ENCODE measurements at places on chromosomes 3 and 15. TPM values are rescaled to one million over a fixed set of nuclear protein-coding genes. Genes with fewer than 3 reads are reported as not detected.

- peaks cover 2% of the 10 kb centered on the region for H3K36me3 ChIP-seq
- no peak overlapping the region for H3K27ac ChIP-seq
Measured at GRCh38 chr3:124275412-124275811, 283.5 kb upstream of the ROPN1 start.

DNA sequence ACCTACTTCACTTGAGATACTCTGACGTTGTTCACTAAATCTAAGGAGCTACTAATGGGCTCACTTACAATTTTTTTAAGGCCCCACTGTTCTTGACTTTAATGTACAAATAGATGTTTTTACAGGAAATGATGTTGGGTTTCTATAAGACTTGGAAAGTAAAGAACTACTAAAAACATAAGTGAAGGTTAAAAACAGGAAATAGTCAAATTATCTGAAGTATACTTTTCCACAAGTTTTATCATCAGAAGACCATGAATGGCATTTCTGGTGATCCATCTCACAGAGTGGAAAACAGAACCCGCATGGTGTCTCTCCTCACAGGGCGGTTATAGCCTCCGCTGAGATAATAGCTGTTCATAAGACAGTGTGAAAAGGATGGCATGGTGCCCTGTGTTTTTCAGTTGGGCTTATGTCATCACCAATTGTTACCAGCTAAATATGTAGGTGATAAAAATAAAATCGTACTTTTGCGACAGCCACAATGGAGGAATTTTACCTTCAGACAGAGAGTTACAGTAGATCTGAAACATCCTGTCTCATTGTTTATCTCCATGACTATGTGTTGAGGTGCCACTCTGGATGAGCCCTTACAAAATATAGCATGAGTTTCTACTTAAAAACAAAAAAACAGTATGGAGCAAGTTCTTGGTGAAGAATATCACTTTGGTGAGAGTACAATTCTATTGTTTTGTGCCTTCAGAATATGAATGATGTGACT, 462.4 kb downstream of the RAP2B start:
- H3K4me1 ChIP-seq: peaks cover 4% of the 10 kb centered on the region
- H3K27me3 ChIP-seq: no peaks in the 10 kb centered on the region
- no peak overlapping the region for H3K4me3 ChIP-seq
- no peak overlapping the region for H3K27ac ChIP-seq
- no peaks in the 10 kb centered on the region for H3K36me3 ChIP-seq
- no peak for DNase-seq

- no peak overlapping the region for H3K27ac ChIP-seq
- no peaks in the 10 kb centered on the region for H3K4me1 ChIP-seq
- no peak for DNase-seq
- no peak overlapping the region for H3K4me3 ChIP-seq
Measured at GRCh38 chr3:150138824-150139223, 168.1 kb upstream of the PFN2 start.

DNA sequence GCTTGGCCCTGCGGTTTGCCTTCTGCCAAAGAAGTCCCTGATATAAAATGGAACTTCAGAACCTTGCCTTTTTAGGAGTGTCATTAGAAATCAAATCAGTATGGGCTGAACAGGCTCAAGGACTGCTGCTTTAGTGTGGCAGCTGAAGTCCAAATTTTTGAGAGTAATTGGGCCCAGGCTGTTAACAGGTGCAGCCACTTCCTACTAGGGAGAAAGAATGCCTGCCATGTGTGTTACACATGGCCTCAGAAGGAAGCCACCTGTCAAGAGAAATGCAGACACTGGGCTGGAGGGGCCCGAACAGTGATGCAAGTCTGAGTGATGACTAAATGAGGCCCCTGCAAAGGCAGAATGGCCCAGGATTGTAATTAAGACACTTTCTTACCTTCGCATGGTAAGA, 786.7 kb upstream of the CFAP20DC start:
- no peaks in the 10 kb centered on the region for H3K27me3 ChIP-seq
- H3K36me3 ChIP-seq: no peaks in the 10 kb centered on the region
- no peak overlapping the region for H3K27ac ChIP-seq
- H3K4me3 ChIP-seq: no peak overlapping the region
- DNase-seq: no peak
- no peaks in the 10 kb centered on the region for H3K4me1 ChIP-seq

DNA sequence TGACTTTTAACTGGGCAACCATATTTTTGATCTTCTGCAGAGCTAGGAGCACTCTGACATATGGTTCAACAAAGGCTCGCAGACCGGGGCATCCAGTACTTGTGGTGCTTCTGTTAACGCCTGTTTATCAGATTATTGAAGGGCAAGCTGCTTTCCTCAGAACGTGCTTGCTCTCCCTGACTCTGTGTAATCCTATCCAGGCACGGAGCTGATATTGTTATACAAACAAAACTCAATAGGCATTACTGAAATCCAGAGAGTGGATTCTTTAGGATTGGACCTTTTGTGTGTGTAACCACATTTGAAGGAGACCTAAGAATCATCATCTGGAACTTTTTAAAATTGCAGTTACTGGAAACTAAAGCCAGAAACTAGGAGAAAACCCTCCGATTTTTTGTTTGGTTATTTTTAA, 246.5 kb downstream of the PTPRG start:
- peaks cover 49% of the 10 kb centered on the region for H3K4me1 ChIP-seq
- DNase-seq: no peak
- no peak overlapping the region for H3K4me3 ChIP-seq
- H3K27ac ChIP-seq: no peak overlapping the region

GRCh38 chr3:127796045-127796830, 26.1 kb downstream of the MGLL start:
- peaks cover 17% of the 10 kb centered on the region for H3K4me1 ChIP-seq
- peaks cover 10% of the 10 kb centered on the region for H3K36me3 ChIP-seq
- H3K4me3 ChIP-seq: no peak overlapping the region
- no peaks in the 10 kb centered on the region for H3K27me3 ChIP-seq
- H3K27ac ChIP-seq: peak overlapping the region; percentile 1

DNA sequence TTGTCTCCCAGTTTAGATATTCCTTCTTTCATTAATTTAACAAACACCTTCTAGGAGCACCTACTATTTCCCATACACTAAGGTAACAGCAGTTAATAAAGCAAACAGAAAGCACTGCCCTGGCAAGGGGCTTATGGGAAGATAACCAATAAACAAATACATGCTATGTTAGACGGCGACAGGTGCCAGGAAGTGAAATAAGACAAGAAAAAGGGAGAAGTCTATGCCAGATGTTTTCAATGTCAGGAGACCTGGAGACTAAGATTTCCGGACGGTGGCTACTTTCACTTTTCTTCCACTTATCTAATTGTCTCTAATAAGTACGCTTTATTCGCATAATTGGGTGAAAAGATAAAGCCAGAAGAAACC, 32.5 kb upstream of the ZNF445 start:
- H3K4me1 ChIP-seq: peaks cover 38% of the 10 kb centered on the region
- peak overlapping the region; percentile 97 for H3K4me3 ChIP-seq
- no peak for DNase-seq
- H3K27me3 ChIP-seq: no peaks in the 10 kb centered on the region

- peaks cover 44% of the 10 kb centered on the region for H3K4me1 ChIP-seq
- no peak for DNase-seq
- peaks cover 23% of the 10 kb centered on the region for H3K36me3 ChIP-seq
Measured at GRCh38 chr3:42600958-42601675, 631 bp downstream of the NKTR start.

- H3K27me3 ChIP-seq: no peaks in the 10 kb centered on the region
- no peak overlapping the region for H3K27ac ChIP-seq
- peaks cover 11% of the 10 kb centered on the region for H3K4me1 ChIP-seq
- H3K36me3 ChIP-seq: peaks cover 3% of the 10 kb centered on the region
- DNase-seq: no peak
Measured at GRCh38 chr15:100230784-100231183, 111.0 kb downstream of the ADAMTS17 start.

Gene TF
- 0.98 TPM for total RNA-seq

Gene STARD5
- 2.4 TPM for total RNA-seq

Gene IMPG2
- total RNA-seq: 0.40 TPM

Gene TM6SF1
- total RNA-seq: 0.16 TPM

Gene GPR149
- total RNA-seq: not detected

Gene FETUB
- not detected for total RNA-seq

Gene ATP6V1A
- total RNA-seq: 55.3 TPM

Gene SLC9A9
- total RNA-seq: 0.56 TPM
